ENCODE measurements at places on chromosomes 13 and 19. TPM values are rescaled to one million over a fixed set of nuclear protein-coding genes. Genes with fewer than 3 reads are reported as not detected.

ZNF480 gene
- 13.6 TPM for polyA plus RNA-seq

ZNF772 gene
- 19.8 TPM for polyA plus RNA-seq

DNA sequence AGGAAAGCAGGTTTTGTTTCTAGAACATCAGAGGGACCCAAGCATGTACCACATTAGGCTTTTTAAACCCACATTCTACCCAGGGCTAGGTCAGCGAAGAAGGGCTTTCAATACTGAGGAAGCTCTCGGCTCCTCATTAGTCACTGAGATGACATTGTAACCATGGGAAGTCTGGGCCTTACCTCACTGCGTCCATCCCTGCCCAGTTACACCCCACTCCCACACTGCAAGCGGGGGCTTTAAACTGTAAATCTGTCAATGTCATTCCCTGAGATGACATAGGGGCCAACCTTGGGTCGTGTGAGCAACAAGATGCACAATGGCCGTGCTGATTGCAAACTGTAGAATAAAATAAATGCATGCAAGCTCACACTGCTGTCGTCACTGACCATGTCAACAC, 21.7 kb upstream of the TFDP1 start:
- DNase-seq, result no peak

CLDN10 gene
- 4.7 TPM for polyA plus RNA-seq

GIPR gene
- 9.7 TPM for polyA plus RNA-seq

GRCh38 chr13:46149272-46150133, 32.5 kb downstream of the LCP1 start:
- DNase-seq, result no peak
